Breast epithelium (tissue), 4 donors: ENCODE measurements at places on chromosomes 6 and 20. TPM values are rescaled to one million over a fixed set of nuclear protein-coding genes. Genes with fewer than 3 reads are reported as not detected.
A peak's percentile ranks its signal among the peaks of the same experiment; 100 is the strongest.

Gene FAM210B
- total RNA-seq, result 100.0 TPM

Gene AFG1L
- total RNA-seq, result 4.0 TPM

GRCh38 chr6:109867970-109868358 lies 110.1 kb upstream of the GPR6 start:
- no peaks in the 10 kb centered on the region for H3K27me3 ChIP-seq
- no peak for DNase-seq
- no peak overlapping the region for H3K27ac ChIP-seq
- H3K4me3 ChIP-seq, result no peak overlapping the region
- no peaks in the 10 kb centered on the region for H3K36me3 ChIP-seq

DNA sequence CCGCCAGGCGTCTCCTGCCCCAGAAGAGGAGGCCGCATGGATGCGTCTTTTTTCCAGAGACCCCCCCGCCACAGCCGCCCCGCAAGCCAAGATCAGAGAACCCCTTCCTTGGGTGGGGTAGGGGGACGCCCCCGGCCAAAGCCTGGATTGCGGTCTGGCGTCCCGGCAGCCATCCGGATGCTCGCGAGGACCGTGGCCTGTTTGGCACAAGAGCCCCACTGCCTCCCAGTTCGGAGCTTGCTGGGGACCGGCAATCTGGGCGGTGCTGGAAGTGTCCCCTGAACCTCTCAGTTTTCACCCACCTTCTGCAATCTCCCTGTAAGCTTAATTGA lies 924 bp downstream of the FAM162B start:
- H3K27ac ChIP-seq, result no peak overlapping the region
- no peaks in the 10 kb centered on the region for H3K27me3 ChIP-seq
- H3K4me3 ChIP-seq, result peak overlapping the region; percentile 50
- DNase-seq, result no peak

- peak overlapping the region; percentile 20 for H3K27ac ChIP-seq
- no peaks in the 10 kb centered on the region for H3K36me3 ChIP-seq
- H3K27me3 ChIP-seq, result no peaks in the 10 kb centered on the region
- DNase-seq, result no peak
These were observed 109.4 kb upstream of the SNX9 start for GRCh38 chr6:157713451-157714152.

DNA sequence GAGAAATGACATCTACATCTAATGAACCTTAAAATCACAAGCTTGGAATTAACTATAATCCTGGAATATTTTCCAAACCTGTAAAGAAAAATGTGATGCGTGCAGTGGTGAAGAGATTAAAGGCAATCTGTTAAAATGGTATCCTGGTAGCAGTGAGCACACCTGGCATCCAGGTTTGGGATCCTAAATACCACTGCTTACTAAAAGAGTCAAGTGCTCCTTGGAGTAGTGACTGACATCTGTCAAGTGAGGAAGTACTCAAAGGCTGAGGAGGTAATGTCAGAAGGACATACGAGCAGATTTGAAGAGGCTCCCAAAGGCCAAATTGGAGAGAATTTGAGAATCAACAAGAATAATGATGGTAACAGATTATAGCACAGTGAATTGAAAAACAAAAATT lies 32.8 kb downstream of the PCMT1 start:
- no peaks in the 10 kb centered on the region for H3K27me3 ChIP-seq
- H3K27ac ChIP-seq, result no peak overlapping the region
- H3K4me3 ChIP-seq, result no peak overlapping the region
- H3K4me1 ChIP-seq, result no peaks in the 10 kb centered on the region
- DNase-seq, result no peak
- no peaks in the 10 kb centered on the region for H3K36me3 ChIP-seq

DNA sequence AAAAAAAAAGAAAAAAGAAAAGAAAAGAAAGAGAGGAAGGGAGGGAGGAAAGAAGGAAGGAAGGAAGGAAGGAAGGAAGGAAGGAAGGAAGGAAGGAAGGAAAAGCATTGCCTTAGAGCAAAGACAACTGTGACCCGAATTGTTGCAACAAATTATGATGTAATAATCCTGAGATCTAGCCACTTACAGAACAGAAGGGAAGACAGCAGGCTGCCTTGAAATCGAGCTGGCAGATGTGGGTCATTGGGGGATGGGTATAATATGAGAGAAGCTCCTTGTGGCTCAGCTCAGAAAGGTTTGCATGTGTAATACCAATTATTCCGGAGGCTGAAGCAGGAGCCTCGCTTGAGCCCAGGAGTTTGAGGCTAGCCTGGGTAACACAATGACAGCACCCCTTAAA lies 208.1 kb upstream of the PROKR2 start:
- H3K4me3 ChIP-seq, result no peak overlapping the region
- H3K36me3 ChIP-seq, result no peaks in the 10 kb centered on the region
- H3K27me3 ChIP-seq, result no peaks in the 10 kb centered on the region
- H3K27ac ChIP-seq, result no peak overlapping the region

- H3K27me3 ChIP-seq, result no peaks in the 10 kb centered on the region
- no peaks in the 10 kb centered on the region for H3K4me1 ChIP-seq
- H3K36me3 ChIP-seq, result no peaks in the 10 kb centered on the region
- H3K4me3 ChIP-seq, result no peak overlapping the region
These were observed 316.3 kb downstream of the ARHGAP18 start for GRCh38 chr6:129393654-129394053.
